IMR-90 (cell line): ENCODE measurements at places on chromosomes 4 and X. TPM values are rescaled to one million over a fixed set of nuclear protein-coding genes. Genes with fewer than 3 reads are reported as not detected.

The ADAM29 gene
- not detected in 2 replicates for total RNA-seq

The PCDH7 gene
- total RNA-seq: 42.8 and 44.1 TPM in 2 replicates

- peak; percentile 100 for DNase-seq
Measured at GRCh38 chrX:13397878-13398818, 78.3 kb upstream of the ATXN3L start.

- DNase-seq: no peak
Measured at GRCh38 chrX:6990552-6991193, 156.8 kb upstream of the STS start.

GRCh38 chrX:139448996-139449395 lies 81.5 kb upstream of the F9 start:
- no peak for DNase-seq
